Astrocyte (in vitro differentiated cells and primary cell): ENCODE measurements at places on chromosomes 7 and 10. TPM values are rescaled to one million over a fixed set of nuclear protein-coding genes. Genes with fewer than 3 reads are reported as not detected.
A peak's percentile ranks its signal among the peaks of the same experiment; 100 is the strongest.

- no peak for DNase-seq
Observed at GRCh38 chr7:48426331-48426965, 255.2 kb downstream of the ABCA13 start.

DNA sequence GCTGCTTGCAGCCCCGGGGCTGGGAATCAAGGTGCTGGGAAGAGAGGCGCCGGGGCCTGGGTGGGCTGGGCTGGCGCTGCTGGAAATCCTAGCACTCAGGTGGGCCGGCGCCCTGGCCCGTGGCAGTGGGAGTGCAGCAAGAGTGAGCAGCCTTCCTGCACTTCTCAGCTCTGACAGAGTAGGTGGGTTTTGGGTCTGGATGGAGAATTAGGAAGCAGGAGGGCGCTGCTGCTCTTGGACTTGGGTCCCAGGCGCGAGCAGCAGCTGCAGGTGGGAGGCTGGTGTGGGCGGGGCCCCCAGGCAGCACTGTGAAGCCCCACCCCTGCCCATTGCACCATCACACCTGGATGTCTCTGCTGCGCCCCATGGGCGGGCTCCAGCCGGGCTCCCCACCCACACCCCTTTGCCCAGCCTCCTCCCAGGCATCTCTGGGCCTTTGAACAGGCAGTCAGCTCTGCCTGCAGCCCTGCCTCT lies 6.0 kb downstream of the BRI3 start:
- no peak for DNase-seq

DNA sequence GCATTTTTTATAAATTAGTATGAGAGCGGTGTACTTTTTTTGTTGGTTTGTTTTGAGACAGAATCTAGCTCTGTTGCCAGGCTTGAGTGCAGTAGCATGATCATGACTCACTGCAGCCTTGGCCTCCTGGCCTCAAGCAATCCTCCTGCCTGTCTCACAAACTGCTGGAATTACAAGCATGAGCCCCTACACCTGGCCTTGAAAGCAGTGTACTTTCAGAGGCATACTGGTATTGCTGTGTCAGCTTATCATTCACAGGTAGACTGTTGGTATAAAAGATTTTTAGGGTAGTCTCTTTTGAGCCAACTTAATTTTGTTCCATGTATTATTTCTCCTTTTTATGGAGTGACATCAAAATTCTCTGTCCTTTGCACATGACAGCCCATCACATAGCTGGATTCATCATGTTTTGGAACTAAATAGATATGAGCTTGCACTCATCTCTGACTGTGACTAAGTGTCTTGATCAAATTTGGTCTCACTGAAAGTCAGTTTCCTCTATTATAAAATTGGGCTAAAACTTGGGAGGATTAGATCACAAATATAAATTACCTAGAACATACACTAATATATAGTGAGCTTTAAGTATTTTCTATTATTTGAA lies 12.4 kb downstream of the GNAT3 start:
- peak; percentile 94 for DNase-seq

DNA sequence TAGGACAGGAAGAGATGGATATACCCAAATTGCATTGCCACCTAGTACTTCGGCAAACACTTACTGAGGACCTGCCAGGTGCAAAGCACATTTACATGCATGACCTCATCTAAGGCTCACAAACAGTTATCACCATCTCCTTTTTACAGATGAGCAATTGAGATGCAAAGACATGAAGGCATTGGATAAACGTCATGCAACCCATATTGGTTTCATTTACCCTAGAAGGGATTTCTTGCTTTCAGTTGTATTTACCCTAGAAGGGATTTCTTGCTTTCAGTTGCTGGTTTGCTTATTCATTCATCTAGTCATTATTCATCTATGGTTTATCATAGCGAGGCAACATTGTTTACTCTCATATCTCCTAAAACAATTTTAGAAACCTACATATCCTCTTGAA lies 52.2 kb downstream of the STEAP1B start:
- DNase-seq: no peak

DNA sequence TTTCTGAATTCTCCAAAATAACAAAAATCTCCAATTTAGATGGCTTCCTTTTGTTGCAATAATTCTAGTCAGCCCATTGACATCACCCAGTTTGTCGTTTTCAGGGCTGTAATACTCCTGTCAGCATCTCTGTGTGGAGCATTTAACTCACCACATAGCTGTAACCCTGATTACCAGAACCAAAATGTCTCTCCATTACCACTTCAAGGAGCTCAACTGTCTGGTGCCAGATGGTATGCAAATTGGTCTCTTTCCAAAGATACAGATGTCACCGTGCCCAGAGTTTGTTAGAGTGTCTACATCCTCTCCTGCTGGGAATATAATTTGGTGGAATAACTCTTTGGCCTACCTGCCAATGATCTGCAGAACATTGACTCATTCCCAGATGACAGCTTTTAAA lies 350.3 kb upstream of the POT1 start:
- DNase-seq: no peak

Gene CALHM1
- not detected in 2 replicates for total RNA-seq
